ENCODE measurements at places on chromosomes 12 and 14. TPM values are rescaled to one million over a fixed set of nuclear protein-coding genes. Genes with fewer than 3 reads are reported as not detected.

DNA sequence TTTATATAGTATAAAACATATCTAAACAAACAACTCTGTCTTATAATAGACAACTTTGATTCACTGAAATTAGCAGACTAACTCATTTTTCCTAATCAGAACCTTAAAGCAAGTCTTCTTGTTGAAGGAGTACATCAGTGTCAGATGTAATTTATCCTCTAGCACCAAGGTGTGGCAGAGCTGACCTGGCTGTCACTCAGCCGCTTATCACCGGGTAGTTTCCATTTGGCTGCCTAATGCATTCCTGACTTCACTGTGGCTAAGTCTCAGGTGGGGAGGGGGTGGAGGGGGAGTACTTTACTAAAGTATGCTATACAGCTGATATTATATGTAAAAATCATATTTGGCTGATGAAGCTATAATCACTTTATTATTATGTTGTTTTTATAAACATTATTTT lies 339.9 kb upstream of the RGS6 start:
- H3K4me3 ChIP-seq: no peak overlapping the region
- DNase-seq: no peak
- no peaks in the 10 kb centered on the region for H3K27me3 ChIP-seq
- no peaks in the 10 kb centered on the region for H3K4me1 ChIP-seq
- H3K27ac ChIP-seq: no peak overlapping the region

DNA sequence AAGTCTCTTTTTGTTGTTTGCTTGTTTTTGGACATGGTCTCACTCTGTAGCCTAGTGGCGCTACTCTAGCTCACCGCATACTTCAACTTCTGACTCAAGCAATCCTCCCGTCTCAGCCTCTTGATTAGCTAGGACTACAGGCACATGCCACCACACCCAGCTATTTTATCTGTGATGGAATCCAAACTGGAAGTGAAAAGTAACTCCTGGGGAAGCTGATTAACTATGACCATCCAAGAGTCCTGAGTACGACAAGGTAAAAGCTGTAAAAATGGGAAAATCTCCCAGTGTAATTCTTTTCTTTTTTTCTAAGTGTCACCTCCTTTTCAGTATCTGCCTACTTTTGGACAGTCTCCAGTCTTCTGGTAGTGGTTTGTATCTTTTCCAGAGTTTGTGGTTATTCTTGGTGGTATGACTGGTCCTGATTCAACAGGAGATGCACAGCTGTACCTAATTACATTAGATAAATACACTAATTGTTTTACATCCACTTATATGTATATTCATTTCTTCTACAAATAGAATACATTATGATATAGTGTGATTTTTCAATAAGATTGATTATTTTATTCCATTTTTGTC lies 97.8 kb downstream of the SLC6A15 start:
- DNase-seq: no peak
- no peak overlapping the region for H3K4me3 ChIP-seq
- no peak overlapping the region for H3K27ac ChIP-seq
- no peaks in the 10 kb centered on the region for H3K4me1 ChIP-seq
- H3K36me3 ChIP-seq: no peaks in the 10 kb centered on the region

GRCh38 chr12:104201238-104202001 lies 14.2 kb upstream of the TXNRD1 start:
- H3K4me1 ChIP-seq: no peaks in the 10 kb centered on the region
- DNase-seq: no peak
- H3K27me3 ChIP-seq: no peaks in the 10 kb centered on the region
- H3K27ac ChIP-seq: no peak overlapping the region
- H3K36me3 ChIP-seq: no peaks in the 10 kb centered on the region
- no peak overlapping the region for H3K4me3 ChIP-seq

DNA sequence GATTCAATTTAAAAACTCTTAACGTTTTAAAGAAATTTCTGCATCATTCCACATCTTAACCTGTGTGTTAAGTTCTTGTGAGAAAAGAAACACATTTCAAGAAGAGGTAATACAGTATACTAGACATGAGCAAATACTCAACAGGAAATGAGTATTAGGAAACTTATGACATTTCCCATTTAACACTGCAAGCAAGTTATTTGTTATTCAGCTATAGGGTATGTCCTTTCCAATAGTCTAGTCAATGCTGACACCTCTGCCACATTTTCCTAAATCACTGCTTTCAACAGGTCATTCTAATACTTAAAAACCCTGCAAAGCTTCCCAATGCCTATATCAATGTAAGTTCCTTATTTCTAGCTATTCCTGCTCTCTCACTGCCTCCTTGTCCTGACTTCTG lies 93.1 kb downstream of the DDHD1 start:
- no peak overlapping the region for H3K27ac ChIP-seq
- no peak overlapping the region for H3K4me3 ChIP-seq
- no peaks in the 10 kb centered on the region for H3K4me1 ChIP-seq
- no peaks in the 10 kb centered on the region for H3K36me3 ChIP-seq

Gene EID3
- total RNA-seq: 2.9 TPM

Gene CMKLR1
- 6.2 TPM for total RNA-seq

Gene RNASE1
- 343 TPM for total RNA-seq
